ENCODE measurements at places on chromosomes 5 and 9.

DNA sequence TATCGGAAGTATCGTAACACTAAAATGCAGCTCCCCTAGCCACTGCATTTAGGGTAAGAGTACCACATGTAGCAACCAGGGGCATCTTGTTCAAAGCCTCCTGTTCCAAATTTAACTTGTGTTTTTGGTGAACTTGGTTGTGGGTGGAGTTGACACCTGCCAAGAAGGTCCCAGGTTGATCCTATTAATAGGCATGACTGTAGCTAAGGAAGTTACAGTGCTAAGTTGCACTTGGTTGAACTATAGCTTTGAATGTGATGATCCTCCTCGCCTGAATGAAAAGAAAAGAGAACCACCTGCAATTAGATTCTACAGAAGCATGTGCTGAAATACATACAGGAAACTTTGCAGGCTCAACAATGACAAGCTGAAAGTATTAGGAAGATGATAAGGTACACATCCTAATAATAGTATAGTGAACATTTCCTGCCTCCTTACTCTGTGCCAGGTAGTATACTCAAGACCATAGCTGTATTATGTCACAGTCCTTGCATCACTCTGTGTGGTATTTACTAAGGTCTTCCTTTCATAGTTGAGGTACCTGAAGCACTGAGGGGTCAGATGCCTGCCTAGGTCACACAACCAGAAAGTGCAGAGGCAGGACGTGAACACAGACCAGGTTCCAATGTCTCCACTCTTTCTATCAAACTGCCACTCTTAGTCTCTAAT is 64.5 kb upstream of the PIP5K1B start:
- no peak for DNase-seq

DNA sequence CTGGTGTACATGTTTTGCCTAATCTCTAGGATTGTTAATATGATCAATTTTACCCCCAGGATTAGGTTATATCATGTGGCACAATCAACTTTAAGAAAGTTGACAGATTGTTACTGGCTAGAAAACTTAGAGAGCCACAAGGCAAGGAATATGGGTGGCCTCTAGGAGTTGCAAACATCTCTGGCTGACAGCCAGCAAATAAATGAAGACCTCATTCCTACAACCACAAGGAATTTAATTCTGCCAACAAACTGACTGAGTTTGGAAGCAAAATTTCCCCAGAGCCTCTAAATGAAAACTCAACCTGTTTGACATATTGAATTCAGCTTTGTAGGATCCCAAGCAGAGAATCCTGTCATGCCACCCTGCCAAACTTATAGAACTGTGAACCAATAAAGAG is 196.4 kb upstream of the PTGER4 start:
- DNase-seq: no peak

GRCh38 chr5:173853370-173854131 is 34.6 kb upstream of the CPEB4 start:
- DNase-seq: no peak

DNA sequence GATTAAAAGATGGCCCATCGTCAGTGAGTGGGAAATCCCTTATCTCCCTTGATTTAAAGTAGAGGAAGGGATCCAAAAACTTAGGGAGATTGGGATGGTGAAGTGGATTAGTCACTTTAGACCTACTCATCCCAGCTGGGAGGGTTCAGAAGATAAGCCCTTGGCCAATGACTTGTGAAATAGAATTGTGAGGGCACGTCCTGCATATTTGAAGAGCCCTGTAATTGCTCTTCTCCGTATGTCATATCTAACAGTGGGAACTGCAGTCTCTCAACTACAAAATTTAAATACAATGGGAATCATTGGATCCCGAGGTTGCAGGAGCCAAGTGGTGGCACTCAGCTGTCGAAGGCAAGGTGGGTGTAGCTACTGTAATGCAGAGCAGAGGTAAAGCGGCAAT is 65.4 kb upstream of the C9orf72 start:
- DNase-seq: no peak

DNA sequence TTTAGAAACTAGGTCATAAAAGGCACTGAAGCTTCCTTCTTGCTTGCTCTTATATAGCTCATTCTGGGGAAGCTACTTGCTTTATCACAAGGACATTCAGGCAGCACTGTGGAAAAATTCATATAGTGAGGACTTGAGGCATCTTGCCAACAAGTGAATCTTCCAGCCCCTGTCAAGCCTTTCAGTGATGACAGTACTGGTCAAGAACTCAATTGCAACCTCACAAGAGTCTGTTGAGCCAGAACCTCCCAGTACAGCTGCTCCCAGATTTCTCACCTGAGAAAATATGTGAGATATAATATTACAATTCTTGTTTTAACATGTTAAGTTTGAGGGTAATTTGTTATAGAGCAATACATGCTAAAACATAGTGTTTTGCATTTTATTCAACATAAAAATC is 2011.0 kb upstream of the NUDT12 start:
- no peak for DNase-seq

GRCh38 chr9:38689678-38690077 is 30.3 kb downstream of the FAM240B start:
- DNase-seq: no peak

DNA sequence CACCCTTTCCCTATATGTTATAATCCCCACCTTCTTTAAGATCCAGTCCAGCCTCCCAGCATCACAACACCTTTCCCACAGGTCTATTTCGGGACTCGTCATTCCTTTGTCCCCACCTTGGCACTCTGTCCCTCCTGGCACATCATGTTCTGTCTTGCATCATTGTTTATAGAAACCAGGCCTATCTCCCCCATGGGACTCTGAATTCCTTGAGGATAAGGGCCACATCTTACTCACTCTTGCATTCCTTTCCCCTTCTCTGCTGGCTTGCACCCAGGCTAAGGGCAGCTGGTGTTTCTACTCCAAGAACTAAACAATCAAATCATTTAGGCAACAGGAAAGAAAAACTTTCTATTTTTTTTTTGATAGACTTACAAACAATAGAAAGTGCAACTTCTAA is 205.7 kb downstream of the AGTPBP1 start:
- DNase-seq: no peak

GRCh38 chr9:97039514-97039860 is 545 bp upstream of the CTSV start:
- no peak for DNase-seq

GRCh38 chr5:6554812-6555211 is 78.0 kb downstream of the NSUN2 start:
- no peak for DNase-seq

- DNase-seq: no peak
Measured at GRCh38 chr5:159518371-159518770, 188.1 kb upstream of the IL12B start.

DNA sequence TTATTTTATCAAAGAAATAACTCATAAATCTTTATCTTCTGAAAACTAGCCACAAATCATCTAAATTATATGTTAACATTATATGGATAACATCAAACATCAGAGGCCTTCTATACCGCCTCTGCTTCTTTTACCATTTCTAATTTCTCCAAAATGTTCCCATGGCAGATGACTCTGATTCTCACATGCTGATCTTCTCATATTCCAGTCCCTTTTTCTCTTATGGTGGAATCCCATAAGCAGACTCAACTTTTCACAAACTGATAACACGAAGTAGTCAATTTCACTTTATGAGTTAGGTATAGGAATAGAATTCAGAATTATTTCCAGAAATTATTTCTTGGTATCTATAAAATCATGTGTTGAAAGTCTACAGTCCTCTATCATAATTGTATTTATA is 212.3 kb downstream of the ENC1 start:
- DNase-seq: no peak

DNA sequence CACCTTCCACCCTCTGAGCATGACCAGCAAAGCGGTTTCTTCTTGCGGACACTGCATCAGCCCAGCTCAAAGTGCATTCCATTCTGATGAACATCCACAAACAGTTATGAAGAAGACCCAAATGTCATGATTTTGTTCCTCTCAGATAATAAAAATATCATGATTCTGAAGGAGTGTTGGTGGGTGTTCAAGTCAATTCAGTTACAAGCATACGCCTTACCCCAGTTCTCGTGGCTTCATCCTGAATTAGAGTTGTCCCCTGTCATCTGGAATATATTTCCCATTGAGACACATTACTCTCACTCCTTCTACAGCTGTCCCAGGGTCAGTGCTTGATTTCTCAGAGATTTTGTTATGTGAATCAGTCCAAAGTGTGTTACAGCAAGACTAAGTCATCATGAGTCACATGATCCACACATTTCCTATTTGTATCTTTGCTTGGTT is 325.4 kb downstream of the RFX3 start:
- DNase-seq: no peak

DNA sequence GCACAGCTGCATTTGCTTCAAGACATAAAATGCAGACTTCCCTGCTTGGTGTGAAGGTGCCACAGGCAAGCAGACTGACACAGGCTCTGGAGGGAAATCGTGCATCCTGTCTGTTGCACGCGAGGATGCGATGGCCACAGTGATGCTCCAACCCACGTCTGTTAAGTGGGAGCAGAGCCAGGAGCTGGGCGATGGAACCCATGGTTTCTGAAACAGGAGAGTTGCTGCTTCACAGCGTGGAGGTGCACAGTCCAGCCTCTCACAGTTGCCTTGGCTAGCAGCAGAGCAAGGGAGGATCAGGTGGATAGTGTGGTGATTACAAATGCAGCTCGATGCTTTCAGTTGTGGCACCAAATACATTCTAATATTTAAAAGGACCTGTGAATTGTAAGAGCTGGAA is 108.8 kb downstream of the TENT4A start:
- no peak for DNase-seq

DNA sequence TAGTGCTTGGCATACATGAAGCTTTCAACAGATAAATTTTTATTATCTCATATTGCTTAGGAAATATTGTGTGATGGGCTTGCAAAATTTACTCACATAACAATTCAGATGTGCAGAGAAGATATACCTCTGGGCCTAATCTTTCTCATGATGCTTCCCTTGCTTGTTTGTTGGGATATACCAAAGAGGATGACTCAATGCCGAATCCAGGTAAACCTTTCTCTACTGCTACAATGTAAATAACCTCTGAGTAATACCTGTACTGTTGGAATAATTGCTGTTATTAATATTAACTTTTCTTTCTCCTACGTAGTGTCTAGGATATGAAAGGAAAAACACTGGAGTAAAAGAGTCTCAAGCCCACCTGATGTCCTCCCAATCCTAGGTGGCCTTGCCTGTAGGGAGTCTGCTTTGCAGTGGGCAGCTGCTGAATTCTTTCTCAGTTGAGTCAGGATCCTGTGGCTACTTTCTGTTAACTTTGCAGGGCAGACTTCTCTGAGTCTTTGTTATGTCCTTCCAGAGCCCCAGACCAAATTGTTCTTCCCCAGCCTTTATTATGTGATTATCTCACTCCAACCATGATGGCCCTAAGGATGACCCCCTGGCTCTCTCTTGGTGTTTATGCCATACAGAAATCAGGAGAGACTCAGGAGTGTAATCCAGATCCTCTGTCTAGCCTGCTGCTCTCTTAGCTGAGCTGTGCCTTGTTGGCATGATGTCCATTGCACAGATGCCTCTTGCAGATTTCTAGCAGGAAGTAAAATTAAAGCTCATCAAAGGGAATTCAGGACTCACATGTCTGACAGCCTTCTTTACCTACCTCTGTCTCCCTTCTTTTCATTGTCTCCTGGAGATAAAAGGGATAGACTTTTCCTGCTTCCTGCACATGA is 208.1 kb downstream of the SNX18 start:
- no peak for DNase-seq

All from activated CD4-positive, CD25-positive, alpha-beta regulatory T cell (primary cell).